ENCODE measurements at places on chromosomes 6 and 20. TPM values are rescaled to one million over a fixed set of nuclear protein-coding genes. Genes with fewer than 3 reads are reported as not detected.

Gene NR2E1
- polyA plus RNA-seq = not detected

Gene ELOVL2
- polyA plus RNA-seq = 10.7 TPM

Gene APOM
- polyA plus RNA-seq = 124 TPM

Gene AIF1
- polyA plus RNA-seq = 68.8 TPM

Gene RFX6
- not detected for polyA plus RNA-seq

Gene TENT5A
- polyA plus RNA-seq = 3.4 TPM

Gene EPPIN
- polyA plus RNA-seq = 0.10 TPM

Gene GPR6
- not detected for polyA plus RNA-seq

Gene PBOV1
- 0.20 TPM for polyA plus RNA-seq

Gene DPPA5
- not detected for polyA plus RNA-seq

Gene SRMS
- polyA plus RNA-seq = 0.30 TPM

Gene SOX18
- 10.5 TPM for polyA plus RNA-seq

Gene RCAN2
- 23.0 TPM for polyA plus RNA-seq

Gene C20orf141
- not detected for polyA plus RNA-seq

Gene ADAM33
- 6.1 TPM for polyA plus RNA-seq

Gene PSORS1C2
- 0.22 TPM for polyA plus RNA-seq

Gene SLPI
- 0.52 TPM for polyA plus RNA-seq

Gene GPX5
- not detected for polyA plus RNA-seq

Gene DEFB116
- not detected for polyA plus RNA-seq

Gene KHDRBS2
- 1.7 TPM for polyA plus RNA-seq

Gene TXLNB
- 2.5 TPM for polyA plus RNA-seq

Gene SLC22A7
- polyA plus RNA-seq = 0.74 TPM

Gene LAMA4
- polyA plus RNA-seq = 83.4 TPM

Gene RAET1L
- polyA plus RNA-seq = not detected

Gene PI16
- polyA plus RNA-seq = 0.64 TPM

Gene USP49
- 18.0 TPM for polyA plus RNA-seq

Gene BTN1A1
- polyA plus RNA-seq = 0.21 TPM

Gene SNPH
- 4.2 TPM for polyA plus RNA-seq

Data from left renal cortex interstitium (tissue), 4 donors.